Substantia nigra (tissue), 51 donors: ENCODE measurements at places on chromosomes 4 and X.

GRCh38 chrX:15579778-15580747 is 20.7 kb downstream of the ACE2 start:
- DNase-seq, result no peak

- DNase-seq, result no peak
Observed at GRCh38 chrX:97539970-97540519, 656.3 kb downstream of the RPA4 start.

DNA sequence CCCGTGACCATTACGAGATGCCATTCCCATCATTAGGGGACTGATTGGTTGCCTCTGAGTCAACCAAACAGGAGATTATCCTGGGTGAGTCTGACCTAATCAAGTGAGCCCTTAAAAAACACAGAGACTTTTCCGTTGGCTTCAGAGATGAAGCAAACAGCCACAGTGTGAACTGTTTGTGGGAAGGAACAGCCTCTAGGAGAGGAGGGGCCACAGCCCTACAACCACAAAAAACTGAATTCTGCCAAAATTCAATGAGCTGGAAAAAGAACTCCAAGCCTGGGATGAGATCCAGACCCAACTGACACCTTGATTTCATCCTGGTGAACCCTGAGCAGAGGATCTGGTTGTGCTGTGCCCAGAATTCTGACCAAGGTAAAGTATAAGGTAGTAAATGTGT is 31.3 kb upstream of the TBL1X start:
- no peak for DNase-seq

DNA sequence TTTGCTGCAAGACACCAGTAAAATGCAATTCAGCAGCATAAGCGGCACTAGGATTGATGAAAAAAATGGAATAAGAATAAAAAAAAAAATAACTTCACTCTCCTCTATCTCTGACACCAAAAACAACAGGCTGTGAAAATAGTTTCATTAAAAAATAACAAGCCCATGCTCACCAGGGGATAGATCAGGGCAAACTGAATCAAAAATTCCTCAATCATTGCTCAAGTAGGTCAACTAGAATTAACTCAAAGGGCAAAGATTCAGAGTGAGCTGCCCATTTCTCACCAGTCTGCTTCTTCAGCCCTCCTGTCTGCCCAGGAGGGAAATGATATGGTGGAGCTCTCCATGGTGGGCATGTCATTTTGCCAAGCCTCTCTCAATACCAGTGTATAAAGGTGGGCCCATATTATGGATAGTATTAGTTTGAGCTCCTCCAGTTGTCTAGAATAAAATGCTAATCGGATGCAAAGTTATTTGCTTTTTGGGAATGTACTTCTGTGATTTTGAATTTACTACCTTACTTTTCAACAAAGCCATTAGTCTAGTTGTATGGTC is 153.9 kb downstream of the UNC5C start:
- no peak for DNase-seq

DNA sequence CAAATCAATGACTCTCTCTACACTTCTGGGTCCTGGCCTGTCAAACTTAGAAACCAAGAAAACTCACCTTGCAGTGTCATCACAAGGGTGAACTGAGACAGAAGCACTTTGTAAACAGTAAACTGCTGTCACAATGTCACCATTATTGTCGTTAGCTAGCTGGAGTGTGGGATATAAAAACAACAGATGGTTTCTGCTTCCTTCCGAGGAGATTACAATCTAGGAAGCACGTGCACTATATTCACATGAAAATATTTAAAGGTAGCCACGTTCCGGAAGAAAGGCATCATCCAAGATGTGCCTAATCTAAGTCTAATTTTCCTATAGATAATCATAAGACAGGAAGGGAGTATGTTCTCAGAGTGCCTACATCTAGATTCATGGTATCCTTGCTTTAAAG is 64.7 kb upstream of the ACSL1 start:
- DNase-seq, result no peak

DNA sequence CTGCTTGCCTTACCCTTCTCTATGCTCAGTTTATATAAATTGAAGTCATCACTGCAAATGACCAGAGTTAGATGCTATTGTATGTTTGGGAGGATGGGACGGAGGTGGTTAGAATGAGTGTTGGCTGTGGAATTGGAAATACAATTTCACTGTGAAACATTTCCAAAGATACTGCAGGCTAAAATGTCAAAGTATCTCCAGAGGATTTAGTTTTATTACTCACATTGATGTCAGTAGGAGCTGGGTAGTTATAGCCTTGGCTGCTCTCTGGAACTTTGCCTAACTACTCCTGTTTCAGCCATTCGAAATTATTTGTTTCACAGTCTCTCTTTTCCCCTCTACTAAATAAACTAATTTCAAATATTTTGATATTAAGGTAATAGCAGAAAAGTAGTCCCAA is 92.6 kb upstream of the PPP3CA start:
- DNase-seq, result no peak

GRCh38 chrX:148659481-148659880 is 159.1 kb downstream of the AFF2 start:
- DNase-seq, result no peak

GRCh38 chr4:121978172-121978516 is 26.3 kb upstream of the TRPC3 start:
- DNase-seq, result no peak

- no peak for DNase-seq
Observed at GRCh38 chr4:8860892-8861575, 10.6 kb downstream of the HMX1 start.

DNA sequence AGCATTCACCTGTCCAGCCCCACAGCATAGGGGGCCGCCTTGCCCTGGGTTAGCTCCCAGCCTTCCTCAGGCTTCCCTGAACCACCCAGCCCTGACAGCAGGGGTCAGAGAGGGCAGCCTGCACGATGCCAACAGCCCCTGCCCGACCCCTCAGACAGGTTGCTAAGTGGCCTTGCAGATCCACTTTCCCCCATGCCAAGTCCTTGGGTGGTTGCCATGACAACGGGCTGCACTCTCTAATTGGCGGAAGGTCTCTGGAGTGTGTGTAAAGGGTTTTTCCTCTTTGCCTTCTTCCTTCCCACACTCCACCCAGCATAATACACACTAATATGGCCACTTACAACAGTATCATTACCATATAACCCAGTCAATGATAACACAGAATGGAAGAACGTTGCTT is 99.6 kb upstream of the AFAP1 start:
- no peak for DNase-seq

GRCh38 chr4:83644677-83645659 is 109.1 kb downstream of the GPAT3 start:
- no peak for DNase-seq

GRCh38 chr4:76723373-76723772 is 174.6 kb downstream of the SOWAHB start:
- no peak for DNase-seq

DNA sequence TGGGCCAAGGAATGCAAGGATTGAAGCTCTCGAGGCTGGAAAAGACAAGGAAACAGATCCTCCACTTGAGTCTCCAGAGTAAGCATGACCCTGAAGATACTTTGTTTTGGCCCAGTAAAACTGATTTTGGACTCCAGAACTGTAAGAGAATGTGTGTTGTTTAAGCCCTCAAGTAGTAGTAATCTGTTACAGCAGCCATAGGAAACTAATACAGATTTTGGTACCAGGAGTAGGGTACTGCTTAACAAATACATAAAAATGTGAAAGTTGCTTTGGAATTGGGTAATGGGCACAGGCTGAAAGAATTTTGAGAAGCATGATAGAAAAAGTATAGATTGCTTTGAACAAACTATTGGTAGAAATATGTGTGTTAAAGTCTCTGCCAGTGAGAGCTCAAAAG is 17.4 kb upstream of the FRAS1 start:
- no peak for DNase-seq

GRCh38 chrX:46713672-46714490 is 45.0 kb downstream of the SLC9A7 start:
- no peak for DNase-seq

- no peak for DNase-seq
Observed at GRCh38 chr4:186561748-186562147, 6.4 kb upstream of the MTNR1A start.

DNA sequence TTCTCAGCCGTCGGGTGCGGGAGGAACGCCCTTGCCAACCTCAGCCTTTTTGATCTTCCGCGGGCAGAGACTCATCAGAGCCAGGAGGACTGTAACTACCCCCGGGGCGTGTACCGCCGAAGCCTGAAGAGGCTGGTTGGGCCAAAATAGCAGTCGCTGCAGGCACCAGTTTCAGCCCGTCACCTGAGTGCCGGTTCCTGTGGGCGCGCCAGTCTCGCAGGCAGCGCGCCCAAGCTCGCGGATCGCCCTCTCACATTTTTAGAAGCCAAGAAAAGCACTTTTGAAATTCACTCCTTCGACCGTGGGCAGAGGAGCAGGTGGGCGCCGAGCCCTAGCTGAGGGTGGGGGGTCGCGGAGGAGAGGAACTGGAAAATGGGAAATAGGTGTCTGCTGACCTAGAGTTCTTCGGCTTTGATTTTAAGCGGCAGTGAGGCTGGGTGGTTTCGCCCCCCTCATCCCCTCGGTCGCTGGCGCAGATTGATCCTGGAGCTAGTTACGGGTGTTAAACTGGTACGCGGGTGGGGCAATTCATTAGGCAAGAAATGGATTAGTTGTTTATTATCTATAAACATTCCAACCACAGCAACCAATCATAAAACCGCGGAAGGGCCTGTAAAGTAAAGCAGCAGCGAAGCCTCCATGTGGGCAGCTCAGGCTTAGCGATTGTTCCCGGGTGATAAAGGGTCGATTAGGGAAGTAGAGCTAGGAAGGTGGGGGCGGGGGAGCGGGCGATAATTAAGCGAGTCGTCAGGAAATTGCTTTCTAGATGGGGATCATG is 69.2 kb downstream of the FBXO8 start:
- DNase-seq, result no peak

- no peak for DNase-seq
Observed at GRCh38 chr4:88413801-88414200, 35.1 kb downstream of the HERC6 start.

- no peak for DNase-seq
Observed at GRCh38 chrX:26783512-26784225, 567.7 kb downstream of the MAGEB5 start.

DNA sequence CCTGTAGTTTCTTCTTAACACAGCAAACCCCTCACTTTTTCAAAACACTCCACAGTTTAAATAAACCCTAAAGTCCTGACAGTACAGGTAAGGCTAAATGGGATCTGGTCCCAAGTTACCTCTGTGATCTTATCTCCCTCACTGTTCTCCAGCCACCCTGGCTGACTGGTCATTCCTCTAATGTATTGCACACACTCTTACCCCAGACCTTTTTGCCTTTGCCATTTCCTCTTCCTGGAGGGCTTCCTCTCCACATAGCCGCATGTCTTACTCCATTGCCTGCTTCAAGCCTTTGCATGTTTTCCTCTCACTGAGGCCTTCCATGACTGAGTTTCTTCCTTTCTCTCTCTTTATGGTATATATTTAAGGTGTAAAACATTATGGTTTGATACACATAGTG is 19.5 kb upstream of the ANXA3 start:
- DNase-seq, result no peak

DNA sequence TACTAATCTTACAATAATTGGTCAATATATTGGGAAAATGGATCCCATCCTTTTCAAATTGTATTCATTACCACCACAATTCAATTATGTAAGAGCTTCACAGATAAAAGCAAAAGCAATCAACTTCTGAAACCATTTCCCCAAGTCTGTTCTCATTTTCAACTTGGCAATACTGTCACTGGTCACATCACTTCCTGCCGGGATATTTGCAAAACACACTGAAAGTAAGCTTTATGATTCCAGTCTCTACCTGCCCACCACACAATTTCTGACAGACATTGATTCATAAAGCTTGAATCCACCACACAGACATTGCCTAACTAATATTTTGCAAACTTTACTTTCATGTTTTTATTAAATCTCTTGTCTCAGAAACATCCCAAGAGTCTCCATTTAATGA is 53.6 kb downstream of the LIN54 start:
- DNase-seq, result no peak

DNA sequence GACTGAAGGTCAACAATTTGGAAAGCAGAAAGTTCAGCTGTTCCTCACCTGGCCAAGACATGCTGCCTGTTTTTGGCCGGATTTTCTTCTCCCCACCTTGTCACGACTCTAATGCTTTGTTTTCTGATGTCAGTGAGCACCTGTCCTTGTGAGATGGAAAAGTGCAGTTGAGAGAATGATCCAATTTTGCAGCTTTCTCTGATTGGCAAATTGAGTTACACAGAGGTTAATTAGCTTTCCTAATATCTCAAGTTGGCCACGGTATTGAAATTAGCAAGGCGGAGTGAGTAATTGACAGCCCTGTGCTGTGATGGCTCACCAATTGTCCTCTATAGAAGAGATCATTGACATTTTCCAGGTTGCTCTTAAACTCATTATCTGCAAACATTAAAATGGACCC is 126.8 kb upstream of the VCX3A start:
- no peak for DNase-seq

- no peak for DNase-seq
Observed at GRCh38 chr4:15754323-15754722, 23.8 kb upstream of the CD38 start.

GRCh38 chr4:7043284-7044136 is at the start of gene TADA2B:
TADA2B (plus strand) TSS chr4:7043372; CDS start chr4:7043580, 208 bp downstream.
- no peak for DNase-seq

- no peak for DNase-seq
Observed at GRCh38 chrX:2576793-2577192, 76.0 kb upstream of the DHRSX start.

DNA sequence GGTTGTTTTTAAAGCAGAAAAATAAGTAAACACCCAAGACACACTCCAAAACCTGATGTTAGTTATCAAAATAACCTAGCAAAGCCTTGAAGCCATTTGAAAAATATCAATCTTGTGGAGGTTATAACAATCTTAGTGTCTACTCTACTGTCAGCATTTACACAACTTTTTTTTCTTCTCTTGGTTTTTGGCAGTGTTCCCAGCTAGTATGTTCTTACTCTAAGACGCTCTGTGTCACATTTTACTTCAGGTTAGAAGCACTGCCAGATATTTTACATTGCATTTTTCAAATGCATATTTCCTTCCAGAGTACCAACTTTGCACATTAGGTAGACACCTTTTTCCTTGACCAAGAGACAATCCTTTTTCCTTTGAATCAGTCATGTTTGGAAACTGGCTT is 114.0 kb upstream of the INPP4B start:
- no peak for DNase-seq

DNA sequence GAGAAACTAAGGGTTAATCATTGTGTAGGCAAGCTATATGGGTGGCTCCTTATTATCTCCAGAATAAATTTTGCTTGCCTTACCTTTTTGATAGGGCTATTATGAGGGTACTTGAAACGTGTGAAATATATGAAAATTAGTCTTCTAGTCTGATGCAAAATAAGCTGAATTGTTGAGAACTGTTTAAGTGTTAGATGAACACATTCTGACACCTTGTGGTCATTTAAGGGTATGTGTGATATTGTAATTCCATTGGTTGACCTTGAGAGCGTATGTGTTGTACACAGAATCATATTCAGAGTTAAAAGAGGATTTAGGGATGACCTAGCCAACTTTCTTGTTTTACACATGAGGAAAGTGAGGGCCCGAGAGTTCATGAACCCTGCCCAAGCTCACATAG is 44.6 kb upstream of the LINC00632 start:
- no peak for DNase-seq

GRCh38 chr4:184171011-184171410 is 46.7 kb downstream of the ENPP6 start:
- DNase-seq, result no peak
